Omental fat pad (tissue), 4 donors: ENCODE measurements at places on chromosomes 11 and 22.

DNA sequence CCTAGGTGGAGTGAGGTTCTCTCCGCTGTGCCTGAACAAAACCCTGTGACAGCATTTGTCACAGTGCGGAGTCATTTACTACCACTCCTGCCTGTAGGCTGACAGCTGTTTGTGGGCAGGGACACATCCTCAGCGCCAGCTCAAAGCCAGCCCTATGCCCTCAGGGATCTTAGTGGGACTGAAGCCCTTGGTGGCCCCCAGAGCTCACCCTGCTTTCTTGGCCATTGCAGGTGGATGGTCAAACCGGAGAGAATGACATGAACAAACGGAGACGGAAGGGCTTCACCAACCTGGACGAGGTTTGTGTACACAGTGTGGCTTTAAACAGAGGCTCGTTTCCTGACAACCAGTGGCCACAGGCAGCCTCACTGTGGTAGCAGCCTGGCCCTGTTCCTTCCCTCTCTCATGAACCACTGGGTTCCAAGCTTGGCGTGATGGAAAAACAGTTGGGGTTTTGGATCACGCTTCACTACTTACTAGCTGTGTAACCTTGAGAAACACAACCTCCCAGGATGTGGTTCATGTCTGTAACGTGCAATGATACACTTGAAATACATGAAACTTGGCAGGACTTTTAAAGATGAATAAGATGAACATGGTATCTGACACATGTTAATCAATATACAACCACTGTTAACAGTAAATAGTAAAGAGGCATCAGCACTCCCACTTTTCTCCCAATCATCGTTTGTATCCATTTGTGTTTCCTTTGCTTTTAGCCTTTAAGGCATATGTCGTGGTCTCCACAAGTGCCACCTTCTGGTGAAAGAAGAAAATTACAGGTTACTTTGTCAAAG lies 125.8 kb downstream of the MICAL2 start:
- DNase-seq = no peak

DNA sequence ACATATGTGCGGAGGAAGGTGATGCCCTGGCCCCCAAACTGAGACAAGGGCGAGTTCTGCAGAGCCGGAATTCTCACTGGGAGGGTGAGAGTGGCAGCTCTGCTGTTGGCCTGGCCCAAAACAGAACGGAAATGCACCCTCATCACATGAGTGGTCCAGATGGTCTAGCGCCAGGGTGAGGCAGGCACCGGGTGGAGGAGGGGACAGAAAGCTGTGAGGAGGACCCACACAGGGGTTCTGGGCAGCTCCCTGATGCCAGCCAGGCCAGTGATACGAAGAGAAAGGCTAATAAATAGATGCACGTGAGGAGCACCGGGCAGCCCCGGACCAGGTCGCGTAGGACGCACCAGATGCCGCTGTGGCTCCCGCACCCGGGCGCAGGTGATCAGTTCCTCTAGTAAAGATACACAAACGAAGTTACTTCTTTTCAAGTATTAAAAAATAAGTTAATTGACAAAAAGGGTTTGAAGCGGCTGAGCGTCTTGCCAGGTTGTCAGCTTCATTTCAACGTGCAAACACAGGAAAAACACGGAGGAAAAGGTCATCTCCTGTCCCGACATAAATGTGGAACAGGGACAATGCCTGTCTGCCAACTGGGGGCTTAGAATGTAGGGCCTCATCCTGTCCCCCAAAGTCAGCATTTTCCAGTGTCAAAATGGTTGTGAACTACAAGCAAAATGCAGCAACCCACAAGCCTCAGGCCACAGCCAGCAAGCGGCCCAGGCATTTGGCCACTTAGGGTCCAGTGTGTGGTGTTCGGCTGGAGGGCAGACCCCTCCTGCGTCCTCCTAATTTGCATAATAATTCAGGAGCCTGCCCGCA lies 15.3 kb upstream of the BID start:
- no peak for DNase-seq

- no peak for DNase-seq
Measured at GRCh38 chr11:35967042-35967441, 23.2 kb downstream of the LDLRAD3 start.

GRCh38 chr11:35943713-35944502 lies at the start of gene LDLRAD3:
LDLRAD3 (plus strand) TSS chr11:35944062; CDS start chr11:35944099, 37 bp downstream.
- peak; percentile 46 for DNase-seq

DNA sequence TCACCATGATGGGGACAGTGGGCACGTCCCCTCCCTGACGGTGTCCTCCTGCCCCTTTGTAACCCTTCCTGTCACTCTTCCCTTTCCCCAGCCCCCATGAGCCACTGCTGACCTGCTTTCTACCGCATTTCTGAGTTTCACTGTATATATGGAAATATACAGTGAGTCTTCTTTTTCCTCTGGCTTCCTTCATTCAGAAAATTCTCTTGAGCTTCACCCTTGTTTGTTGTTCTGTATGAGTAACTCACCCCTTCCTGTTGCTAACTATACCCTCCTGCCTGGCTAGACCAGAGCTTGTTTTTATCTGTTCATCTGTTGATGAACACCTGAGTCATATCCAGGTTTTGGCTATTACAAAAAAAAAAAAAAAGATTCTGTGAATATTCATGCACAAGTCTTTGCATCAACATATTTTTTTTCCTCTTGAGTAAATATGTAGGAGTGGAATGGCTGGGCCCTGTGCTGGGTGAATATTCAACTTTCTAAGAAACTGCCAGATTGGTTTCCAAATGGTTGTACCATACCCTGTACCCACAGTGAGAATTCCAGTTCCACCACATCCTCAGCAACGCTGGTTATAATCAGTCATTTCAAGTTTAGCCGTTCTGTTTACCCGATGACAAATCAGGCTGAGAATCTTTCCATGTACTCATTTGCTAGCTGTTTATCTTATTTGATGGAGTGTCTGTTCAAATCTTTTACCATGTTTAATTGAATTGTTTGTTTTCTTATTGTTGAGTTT lies 62.0 kb downstream of the IGF2 start:
- DNase-seq = no peak

DNA sequence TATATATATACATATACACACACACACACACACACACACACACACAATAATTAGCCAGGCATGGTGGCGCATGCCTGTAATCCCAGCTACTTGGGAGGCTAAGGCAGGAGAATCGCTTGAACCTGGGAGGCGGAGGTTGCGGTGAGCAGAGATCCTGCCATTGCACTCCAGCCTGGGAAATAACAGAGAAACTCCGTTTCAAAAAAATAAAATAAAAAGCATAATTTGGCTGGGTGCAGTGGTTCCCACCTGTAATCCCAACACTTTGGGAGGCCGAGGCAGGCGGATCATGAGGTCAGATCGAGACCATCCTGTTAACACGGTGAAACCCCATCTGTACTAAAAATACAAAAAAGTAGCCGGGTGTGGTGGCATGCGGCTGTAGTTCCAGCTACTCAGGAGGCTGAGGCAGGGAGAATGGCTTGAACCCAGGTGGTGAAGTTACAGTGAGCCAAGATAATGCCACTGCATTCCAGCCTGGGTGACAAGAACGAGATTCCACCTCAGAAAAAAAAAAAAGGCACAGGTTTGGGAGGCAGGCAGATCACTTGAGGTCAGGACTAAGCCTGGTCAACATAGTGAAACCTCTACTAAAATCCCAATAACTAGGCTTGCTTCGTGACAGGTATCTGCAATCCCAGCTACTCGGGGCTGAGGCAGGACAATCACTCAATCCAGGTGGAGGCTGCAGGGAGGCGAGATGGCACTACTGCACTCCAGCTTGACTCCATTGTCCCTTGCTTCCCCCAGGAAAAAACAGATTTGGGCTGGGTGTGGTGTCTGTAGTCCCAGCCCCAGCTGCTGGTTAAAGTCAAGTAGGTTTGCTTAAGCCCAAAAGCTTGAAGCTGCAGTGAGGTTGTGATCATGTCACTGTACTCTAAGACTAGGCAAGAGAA lies 11.8 kb upstream of the WDR74 start:
- no peak for DNase-seq

GRCh38 chr11:109892321-109892794 lies 200.8 kb upstream of the ZC3H12C start:
- no peak for DNase-seq

DNA sequence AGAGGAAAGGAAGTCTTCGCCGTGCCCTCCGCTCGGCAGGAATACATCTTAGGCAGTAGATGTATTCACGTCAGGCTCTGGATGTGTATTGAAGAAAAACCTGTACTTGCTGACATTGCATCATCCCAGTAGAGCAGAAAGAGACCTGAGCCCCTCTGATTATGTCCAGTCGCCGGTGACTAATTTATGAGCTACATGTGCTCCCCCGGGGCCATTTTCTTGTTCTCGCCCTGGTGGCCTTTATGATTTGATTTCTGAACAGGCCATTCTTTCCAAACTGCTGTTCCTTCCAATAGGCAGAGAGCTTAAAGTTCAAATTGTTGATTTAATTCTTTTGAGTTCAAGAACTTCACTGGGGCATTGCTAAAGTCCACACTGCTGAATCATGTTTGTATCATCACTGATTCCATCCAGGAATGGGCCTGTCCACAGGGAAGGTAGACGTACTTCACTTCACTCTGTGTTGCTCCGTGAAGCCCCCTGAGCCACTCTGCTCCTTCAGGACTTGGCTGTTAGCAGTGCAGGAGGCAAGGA lies 137.3 kb upstream of the RASSF10 start:
- no peak for DNase-seq
